ENCODE measurements at places on chromosomes 13 and 19.

GRCh38 chr13:27023385-27024073 is 148.1 kb downstream of the USP12 start:
- no peak for DNase-seq

DNA sequence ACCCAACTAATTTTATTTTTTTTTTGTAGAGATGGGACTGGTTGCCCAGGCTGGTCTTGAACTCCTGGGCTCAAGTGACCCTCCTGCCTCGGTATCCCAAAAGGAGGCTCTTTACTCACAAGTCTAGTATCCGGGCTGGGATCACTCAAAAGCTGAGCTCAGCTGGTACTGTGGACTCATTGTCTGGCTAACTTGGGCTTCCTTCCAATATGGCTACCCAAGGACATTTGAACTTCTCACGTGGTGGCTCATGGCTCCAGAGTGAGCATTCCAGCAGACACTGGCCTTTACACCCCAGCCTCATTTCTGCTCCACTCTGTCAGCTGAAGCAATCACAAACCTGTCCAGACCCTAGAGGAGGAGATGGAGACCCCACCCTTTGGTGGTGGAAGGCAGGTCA is 28.9 kb downstream of the HPN start:
- no peak for DNase-seq

- DNase-seq = no peak
Measured at GRCh38 chr19:17121736-17122293, 46.2 kb downstream of the MYO9B start.

DNA sequence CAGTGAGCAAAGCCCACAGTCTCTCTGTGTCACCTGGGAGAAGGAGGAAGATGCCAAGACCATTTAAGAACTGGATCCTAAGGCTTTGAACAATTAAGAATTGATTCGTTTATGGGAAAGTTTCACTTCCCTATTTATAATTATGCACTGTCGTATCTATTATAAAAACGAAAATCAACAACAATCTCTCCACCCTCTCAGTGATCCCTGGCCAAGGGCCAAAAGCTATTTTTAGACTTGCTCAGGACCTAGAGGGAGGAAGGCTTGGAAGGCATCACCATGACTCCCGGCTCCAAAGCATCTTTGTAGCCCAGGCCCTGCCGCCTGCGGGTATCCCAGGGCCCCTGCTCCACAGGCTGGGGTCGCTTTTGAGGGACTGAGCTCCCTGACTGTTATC is 1.3 kb downstream of the RHPN2 start:
- DNase-seq = peak; percentile 37

DNA sequence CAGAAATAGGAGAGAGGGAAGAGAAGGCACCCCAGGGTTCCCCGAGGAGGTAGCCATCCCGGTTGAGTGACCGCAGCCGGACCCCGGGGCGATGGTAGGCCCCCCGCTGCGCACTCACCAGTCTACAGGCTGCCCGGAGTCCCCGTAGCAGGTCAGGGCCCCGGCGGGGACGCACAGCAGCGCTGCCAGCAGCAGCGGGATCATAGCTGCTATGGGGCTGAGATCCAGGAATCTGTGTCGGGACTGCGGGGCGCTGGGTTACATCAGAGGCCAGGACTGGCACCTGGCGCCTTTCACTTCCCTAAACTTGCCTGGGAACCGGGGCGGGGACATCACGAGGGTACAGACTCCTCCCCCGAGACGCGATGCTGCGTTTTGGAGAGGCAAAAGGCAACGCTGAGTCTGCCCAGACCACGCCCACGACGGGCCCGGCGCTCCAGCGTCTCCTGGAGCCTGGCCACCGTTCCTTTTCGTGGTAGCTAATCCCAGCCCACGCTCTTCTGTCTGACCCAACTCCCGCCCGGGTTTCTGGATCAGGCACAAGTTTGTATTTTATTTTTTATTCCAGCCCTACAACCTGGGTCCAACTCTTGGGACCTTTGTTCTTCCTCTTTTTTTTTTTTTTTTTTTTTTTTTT is at the start of gene DNASE2:
TSS of gene DNASE2 (minus strand) at position 278 of the 637 bp plus-strand sequence. CDS start at position 204, 74 bp downstream.
- DNase-seq = peak; percentile 97

GRCh38 chr19:35408284-35409171 is 37.7 kb downstream of the GPR42 start:
- DNase-seq = no peak

DNA sequence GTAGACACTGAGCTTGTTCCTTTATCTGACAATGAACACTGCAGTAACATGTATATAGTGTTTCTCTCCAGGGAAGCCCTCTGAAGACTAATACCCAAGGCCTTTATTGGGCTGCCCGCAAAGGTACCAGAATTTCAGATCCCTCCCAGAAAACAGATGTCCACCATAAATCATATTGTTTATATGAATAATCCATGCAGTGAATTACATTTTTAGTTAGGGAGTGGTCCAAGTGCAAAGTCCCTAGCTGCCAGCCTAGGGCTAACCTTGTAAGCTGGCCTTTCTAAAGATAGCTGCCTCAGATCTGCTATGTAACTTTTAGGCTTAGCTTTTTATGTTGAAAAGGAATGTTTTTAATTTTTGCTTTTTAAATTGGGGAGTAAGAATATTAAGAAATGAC is 44.7 kb downstream of the TDRD3 start:
- no peak for DNase-seq

DNA sequence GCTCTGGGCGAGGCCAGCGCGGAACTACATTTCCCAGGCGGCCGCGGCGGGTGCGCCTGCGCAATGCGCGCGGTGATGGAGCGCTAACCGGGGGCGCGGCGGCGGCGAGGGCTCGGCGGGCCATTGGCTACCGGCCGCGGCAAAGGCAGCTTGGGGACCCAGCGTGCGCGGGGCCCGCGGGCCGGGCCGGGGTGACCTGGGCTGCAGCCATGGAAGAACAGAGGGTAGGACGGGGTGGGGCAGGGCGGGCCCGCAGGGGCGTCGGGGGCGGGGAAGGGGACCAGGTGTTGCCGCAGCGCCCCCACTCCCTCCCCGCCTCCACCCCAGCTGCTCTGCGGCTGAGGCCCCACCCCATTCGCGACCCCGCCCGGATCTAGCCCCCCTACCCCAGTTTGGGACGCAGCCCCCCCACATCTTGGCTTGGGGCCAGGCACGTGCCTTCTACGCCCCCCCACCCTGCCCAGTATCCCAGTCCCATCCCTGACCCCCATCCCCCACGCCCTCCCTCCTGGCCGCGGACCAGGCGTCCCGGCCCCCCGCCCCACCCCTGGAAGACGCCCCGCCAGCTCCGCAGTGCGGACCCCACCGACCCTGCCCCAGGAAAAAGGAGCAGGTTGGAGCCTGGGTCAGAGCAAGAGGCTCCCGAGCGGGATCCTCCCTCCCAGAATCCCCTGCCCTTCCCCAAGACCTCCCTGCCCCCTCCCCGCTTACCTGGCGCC is at the start of gene FSD1:
TSS of gene FSD1 (plus strand) at position 61 of the 719 bp plus-strand sequence. CDS start at position 210, 149 bp downstream.
- DNase-seq = peak; percentile 54

- no peak for DNase-seq
Measured at GRCh38 chr13:69793783-69794453, 313.7 kb upstream of the ATXN8OS start.

GRCh38 chr13:32047793-32048192 is 16.2 kb downstream of the FRY start:
- no peak for DNase-seq

DNA sequence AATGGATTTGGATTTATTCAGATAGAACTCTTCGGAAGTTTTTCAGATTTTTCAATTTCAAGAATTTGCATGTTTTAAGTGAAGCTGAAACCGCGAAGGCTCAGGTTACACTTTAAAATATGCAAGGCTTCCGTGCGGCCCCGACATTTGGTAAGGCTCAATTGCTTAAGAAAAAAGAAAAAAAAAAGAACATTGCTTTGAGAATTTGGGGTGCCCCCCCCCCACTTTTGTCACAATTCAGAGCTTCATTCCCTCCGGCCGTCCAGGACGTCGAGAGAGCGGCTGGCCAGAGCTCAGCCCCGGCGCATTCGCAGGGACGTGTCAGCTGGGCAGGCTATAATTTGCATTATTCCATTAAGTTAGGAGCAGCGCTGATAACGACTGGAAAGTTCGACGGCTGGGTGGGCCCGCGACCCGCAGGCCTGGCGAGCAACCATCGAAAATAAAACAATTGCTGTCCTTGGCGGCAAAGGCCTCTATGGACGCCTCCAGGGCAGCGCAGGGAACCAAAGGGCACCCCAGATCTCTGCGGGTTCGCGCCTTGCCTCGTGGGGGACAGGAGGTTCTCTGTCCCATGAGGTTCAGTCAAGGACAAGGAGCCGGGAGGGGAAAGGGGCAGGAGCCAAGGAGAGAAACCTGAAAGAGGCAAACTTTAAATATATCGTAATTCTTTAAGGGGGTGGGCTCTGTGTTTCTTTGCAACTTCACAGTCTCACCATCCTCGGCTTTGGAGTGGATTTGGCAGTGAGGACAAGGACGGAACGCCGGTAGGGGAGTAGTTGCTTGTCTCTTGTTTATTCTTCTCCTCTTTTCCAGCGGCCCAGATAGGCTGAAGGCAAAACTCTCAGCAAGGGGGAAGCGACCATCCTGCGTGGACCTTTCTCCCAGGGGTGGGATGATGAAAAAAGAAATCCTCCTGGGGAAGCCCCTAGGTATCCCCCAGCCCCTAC is 7.0 kb downstream of the SOX21 start:
- no peak for DNase-seq

GRCh38 chr19:47381653-47382279 is 32.7 kb downstream of the DHX34 start:
- DNase-seq = peak; percentile 62

GRCh38 chr19:39934584-39935363 is at the start of gene FCGBP:
FCGBP (minus strand) TSS chr19:39934634.
- DNase-seq = no peak

DNA sequence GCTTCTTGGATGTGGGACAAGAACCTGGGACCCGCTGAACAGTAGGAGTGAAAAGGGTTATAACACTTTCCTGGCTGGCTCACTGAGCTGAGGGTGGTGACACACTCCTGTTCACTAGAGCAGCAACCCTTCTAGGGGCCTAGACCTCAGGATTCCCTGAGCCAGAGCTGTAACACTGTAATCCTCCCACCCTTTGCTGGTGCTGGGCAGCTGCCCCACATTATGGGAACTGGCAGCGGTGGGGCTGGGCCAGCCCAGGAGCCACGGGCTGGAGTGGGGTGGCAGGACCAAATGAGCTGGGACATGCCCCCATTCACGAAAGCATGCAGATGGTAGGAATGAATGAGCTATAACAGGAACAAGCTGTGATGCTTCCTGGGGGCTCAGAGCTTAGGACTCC is 110.6 kb downstream of the B3GLCT start:
- DNase-seq = no peak

DNA sequence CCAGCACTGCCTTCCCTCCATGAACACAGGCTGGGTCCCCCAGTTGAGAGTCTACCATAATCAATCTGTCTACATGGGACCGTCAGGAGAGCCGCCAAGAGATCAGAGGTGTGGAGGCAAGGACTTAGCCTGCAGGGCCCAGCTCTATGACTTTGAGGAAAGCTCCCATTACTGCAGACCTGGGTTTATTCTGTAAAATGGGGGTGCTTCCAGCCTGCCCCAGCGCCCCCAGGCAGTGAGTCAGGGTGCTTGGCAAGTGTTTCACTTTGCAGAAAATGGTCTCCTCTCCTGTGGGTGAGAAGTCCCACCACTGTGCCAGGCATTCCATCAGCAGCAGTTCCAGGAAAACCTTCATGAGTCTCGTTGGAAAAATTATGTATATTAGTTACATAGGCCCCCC is 75.5 kb upstream of the VSTM2B start:
- no peak for DNase-seq

GRCh38 chr19:46845959-46846459 is 4.6 kb downstream of the AP2S1 start:
- DNase-seq = no peak

- DNase-seq = no peak
Measured at GRCh38 chr19:12156223-12157058, at the start of gene ZNF625. ZNF625 (minus strand) TSS chr19:12156734; CDS start chr19:12156558, 176 bp downstream.

DNA sequence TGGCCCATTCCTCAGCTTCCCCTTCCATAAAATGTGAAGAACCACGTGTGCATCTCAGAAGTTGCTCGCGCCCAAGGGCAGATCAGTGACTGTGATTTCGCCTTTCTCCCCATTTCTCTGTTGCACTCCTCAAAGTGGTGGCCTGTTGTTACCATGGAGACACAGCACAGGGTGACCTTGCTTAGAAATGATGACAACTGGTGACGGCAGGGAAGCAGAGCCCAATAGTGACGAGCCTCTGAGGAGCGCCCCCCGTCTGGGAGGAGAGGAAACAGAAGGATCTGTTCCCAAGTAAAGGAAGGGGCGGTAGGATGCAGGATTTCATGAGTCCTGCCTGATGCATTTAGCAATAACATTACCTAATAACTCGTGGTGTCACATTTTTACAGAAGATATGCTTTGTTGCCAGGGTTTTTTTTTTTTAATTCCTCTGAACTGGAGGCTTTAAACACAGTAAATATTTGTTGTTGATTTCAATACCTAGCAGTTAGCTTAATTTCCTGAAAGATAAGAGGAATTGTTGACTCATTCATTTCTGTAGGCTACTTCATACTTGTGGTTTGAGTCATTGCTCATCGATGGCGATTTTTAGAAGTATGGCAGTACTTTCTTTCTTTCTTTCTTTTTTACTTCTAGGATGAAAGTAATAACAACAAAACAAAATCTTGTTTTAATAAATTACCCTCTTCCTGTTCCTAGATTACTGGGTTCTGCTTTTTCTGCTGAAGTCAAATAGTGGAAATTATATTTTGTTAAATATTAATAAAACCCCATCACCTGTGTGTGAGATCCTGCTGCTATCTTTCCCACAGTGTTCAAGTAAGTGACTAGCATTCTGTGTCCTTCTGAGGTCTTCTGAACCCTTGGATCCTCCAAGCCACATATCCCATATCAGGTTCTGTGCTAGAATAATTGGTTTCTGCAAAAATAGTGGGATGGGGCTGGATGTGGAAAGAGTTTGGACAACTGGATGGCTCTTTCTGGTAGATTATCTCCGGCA is 36.0 kb downstream of the MBNL2 start:
- no peak for DNase-seq

DNA sequence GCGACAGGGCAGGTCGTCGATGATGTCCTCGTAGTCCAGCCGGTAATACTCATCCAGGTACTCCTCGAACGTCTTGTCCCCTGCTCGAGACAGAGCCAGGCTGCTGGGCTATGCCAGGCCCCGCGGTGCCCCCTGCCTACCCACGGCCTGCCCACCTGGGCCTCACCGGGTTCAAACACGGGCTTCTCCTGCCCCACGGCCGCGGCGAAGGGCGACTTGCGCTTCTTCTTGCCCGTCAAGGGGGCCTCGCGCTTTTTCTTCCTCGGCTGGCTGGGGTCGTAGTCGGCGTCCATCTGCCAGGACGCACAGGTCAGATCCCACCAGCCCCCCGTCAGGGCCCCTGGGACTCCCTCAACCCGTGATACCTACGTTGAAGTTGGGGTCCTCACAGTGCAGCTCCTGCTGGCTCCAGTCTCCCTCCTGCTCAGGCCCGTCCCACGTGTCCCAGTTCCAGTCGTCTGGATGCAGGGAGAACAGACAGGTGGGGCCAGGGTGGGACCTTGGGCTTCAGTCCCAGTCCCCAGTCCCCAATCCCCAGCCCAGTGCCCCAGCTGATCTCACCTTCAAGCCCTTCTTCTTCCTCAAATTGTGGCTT is 8.1 kb downstream of the KRI1 start:
- DNase-seq = no peak

- no peak for DNase-seq
Measured at GRCh38 chr13:47957073-47957472, 44.0 kb downstream of the SUCLA2 start.

GRCh38 chr13:36914648-36915047 is 5.4 kb downstream of the SMAD9 start:
- no peak for DNase-seq

Measured in KBM-7 (cell line).